Activated T-helper 17 cell treated with anti-CD3 and anti-CD28 coated beads, Interleukin-2, amount 50 U/mL, for 72 hours (primary cell): ENCODE measurements at places on chromosomes 2 and 18.

GRCh38 chr2:128389388-128390086 lies 70.9 kb upstream of the HS6ST1 start:
- ATAC-seq = no peak

DNA sequence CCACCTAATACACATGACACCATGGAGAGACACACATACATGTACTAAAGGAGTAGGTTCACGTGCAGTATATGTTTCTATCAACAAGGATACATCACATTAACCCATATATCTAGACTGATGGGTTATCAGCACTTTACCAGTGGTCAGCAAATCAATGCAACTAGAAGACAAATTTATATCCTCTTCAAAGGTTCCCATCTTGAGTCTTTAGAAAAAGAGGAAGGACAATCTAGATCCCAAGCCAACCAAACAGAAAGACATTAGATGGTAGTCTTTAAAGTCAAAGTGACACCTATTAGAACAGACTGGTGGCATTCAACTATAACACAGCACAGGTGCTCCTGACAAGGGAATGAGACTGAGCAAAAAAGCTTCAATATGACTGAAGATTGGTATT lies 13.8 kb upstream of the SERTAD2 start:
- no peak for ATAC-seq

DNA sequence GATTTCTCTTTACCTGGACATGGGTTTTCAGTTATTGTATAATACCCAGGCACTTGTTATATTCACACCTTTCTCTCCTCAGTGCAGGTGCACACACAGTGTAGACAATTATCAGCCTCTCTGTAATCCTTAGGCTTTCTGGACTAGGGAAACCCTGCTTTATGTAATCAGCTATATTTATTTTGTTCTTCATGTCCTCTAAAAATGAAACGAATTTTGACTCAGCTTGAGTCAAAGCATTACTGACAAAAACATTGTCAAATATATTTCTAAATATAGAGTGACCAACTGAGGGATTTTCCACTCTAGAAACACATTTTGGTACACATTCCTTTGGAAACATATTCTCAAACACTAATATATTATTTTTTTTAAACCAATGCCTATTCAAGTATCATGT lies 144.8 kb upstream of the GULP1 start:
- no peak for ATAC-seq

DNA sequence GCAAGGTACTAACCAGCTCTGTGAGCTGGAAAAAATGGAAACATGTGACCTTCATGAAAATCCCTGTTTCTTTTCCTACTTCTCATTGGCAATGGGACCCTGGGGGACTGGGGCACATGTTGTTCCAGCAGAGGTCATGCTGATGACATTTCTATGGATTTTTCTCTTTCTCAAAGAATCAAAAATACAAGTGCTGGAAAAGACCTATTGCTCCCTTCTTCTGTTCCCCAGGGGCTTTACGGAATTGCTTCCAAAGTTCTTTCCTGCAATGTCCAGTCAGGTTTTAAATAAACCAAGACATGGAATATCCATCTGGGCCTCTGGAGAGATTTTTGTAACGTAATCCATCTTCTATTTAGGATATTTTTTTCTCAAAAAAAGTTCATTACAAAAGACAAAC lies 1006.1 kb upstream of the CELF4 start:
- no peak for ATAC-seq

DNA sequence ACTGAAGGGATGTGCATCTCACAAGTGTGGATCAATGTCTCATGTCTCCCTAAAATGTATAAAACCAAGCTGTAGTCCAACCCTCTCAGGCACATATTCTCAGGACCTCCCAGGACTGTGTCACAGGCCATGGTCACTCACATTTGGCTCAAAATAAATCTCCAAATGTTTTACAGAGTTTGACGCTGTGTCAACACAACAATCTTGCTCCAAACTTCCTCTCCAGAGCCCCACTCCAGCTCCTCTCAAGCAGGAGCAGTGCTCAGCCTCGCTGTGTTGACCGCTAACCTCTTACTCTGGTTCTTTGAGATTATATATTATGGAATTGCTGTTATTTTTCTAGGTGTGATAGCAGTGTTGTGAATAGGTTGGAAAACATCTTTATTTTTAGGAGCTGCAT lies 56.2 kb downstream of the CYP27C1 start:
- no peak for ATAC-seq

- ATAC-seq = no peak
Observed at GRCh38 chr2:109020217-109020637, 31.2 kb upstream of the EDAR start.

DNA sequence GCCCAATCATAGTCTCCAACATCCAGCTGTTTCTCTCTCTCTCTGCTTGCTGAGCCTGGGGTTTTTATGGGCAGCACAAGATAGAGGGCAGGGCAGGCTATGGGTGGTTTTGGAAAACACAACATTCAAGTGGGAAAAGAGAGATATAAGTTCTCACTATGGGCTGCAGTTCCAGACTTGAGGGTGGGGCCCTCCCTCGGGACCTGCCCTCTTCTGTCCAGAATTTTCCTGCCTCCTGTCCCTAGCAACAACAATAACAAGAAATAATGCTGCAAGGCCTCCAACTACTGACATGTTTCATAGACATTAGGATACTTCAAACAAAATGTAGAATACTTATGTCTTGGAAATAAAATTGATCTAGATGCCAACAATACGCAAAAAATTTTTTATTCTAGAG lies 107.8 kb downstream of the C18orf54 start:
- ATAC-seq = no peak

GRCh38 chr2:178241844-178242551 lies 47.7 kb downstream of the OSBPL6 start:
- no peak for ATAC-seq

GRCh38 chr2:20584399-20585358 lies 66.2 kb downstream of the HS1BP3 start:
- peak; percentile 42 for ATAC-seq

GRCh38 chr2:5555636-5556035 lies 136.5 kb upstream of the SOX11 start:
- no peak for ATAC-seq

- no peak for ATAC-seq
Observed at GRCh38 chr2:119765433-119766002, 5.8 kb downstream of the PTPN4 start.

DNA sequence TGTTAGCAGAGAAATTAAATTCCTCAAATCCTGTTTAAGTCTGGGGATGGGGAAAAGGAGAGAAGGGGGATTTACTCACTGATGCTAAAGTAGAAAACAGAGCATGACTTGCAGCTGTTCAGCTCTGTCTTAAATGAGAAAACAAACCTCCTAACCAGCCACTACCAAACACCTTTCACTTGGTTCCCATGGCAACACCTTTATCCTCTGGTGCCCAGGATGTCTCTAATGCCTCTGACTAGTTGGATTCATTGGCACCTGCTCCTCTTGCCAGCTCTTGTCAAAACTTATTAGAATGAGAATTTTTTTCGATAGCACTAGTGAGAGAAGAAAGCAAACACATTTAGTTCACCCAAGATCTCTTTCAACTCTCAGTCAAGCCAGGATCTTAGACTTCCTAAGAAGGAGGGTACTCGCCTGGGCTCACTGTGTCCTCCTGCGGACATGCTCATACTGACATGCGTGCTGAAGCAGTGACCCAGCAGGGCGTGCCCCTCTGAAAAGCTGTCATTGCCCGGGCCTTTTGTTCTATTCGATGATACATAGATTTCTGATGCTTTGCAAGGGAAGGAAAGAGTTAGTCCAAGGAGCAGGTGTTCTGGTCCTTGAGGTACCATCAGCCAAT lies 656.0 kb upstream of the CELF4 start:
- no peak for ATAC-seq

- ATAC-seq = no peak
Observed at GRCh38 chr2:102250278-102250821, 61.0 kb upstream of the IL1RL1 start.

DNA sequence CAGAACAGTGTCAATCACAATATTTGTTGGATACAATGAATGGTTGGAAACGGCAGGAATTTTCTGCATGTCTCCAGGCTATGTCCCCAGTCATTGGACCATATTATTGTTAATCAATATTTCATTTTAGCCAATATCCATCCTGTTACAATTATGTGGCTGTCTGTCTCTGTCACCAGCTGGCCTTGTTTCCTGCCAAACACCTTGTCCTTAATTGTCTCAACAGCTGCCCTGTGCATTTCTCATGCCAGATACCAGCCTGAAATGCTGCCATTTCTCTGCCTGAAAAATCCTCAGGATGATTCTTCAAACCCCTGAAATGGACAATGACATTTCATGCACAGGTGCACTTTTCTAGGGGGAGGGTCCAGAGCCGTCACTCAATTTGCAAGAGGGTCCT lies 170.6 kb downstream of the ALPK2 start:
- no peak for ATAC-seq

DNA sequence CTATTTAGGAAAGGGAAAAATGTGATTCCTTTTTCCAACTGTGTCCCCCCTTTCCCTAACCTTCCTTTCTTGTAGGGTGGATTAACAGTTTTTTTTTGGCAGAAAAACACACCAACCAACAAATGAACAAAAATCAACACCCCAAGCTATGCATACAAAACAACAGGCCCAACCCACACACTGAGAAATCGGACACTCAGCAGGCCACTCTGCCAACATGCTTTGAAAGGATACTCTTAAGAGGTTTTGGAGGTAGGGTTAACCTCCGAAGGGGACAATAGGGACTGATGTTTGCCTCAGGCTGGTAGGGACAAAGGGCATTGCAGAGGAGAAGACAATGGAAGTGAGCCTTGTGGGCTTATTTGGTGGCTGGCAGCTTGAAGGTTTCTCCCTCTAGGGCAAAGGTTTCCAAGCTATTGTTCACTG lies 33.1 kb upstream of the POLE4 start:
- ATAC-seq = no peak

GRCh38 chr2:152627351-152627957 lies 89.8 kb downstream of the PRPF40A start:
- no peak for ATAC-seq

DNA sequence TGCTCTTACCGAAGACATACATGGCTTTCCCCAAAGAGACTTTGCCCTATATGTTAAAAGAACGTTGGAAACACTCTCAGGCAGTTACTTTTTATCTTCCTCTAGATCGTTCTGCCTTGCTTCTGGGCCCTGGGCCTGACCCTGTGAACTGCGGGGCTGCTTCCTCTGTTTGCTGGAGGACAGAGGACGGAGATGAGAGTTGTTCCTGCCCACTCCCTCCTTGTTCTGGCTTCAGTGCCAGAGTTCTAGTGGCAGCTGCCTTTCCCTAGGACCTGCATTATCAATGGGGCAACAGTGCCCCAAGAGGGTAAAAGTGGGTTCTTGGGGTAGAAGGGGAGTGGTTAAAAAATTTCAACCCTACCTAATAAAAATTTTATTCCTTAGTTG lies 6.5 kb upstream of the FN1 start:
- no peak for ATAC-seq

- ATAC-seq = no peak
Observed at GRCh38 chr2:234393354-234393753, 103.5 kb downstream of the ARL4C start.

- ATAC-seq = no peak
Observed at GRCh38 chr2:54528311-54528955, 72.3 kb downstream of the SPTBN1 start.

DNA sequence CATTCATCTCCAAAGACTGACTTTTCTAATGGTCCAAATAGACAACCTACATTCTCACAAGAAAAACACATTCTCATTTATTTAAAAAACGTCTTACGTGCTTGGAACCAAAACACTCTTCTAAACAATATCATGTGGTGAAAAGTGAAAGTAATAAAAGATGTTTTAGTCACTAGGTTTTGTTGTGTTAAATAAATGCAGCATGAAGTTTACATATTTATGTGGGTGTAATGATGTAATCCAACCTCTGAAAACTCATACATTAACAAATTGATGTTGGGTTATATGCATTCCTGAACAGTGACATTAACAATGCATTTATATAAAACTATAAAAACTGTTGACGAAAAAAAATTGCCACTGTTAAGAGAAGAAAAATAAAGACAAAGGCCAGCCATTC lies 55.1 kb upstream of the ACVR2A start:
- no peak for ATAC-seq

GRCh38 chr18:44125446-44125845 lies 555.2 kb upstream of the SETBP1 start:
- ATAC-seq = no peak

GRCh38 chr18:44409071-44409470 lies 271.6 kb upstream of the SETBP1 start:
- no peak for ATAC-seq

- ATAC-seq = no peak
Observed at GRCh38 chr2:31033032-31033431, 105.2 kb downstream of the GALNT14 start.

- no peak for ATAC-seq
Observed at GRCh38 chr2:75303227-75303626, 103.9 kb upstream of the TACR1 start.

DNA sequence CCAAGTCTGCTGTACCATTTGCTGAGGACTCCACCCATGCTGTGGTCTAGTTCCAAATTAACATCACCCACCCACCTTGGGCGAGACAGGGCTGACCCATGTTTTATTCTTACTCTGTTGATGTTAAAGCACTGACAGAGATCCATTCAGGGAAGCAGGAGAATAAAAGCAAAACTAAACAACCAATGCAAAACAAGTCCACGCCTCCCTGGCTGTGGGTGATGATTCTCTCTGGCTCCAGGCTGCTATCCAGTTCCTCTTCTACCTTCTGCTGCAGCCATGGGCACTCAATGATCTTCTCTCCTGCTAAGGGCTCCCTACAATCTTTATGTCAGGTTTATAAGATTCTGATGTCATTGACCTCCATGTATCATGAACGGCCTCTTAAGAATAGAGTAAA lies 786.6 kb upstream of the ID2 start:
- no peak for ATAC-seq

- ATAC-seq = no peak
Observed at GRCh38 chr18:3279201-3280185, 17.6 kb downstream of the MYL12B start.

DNA sequence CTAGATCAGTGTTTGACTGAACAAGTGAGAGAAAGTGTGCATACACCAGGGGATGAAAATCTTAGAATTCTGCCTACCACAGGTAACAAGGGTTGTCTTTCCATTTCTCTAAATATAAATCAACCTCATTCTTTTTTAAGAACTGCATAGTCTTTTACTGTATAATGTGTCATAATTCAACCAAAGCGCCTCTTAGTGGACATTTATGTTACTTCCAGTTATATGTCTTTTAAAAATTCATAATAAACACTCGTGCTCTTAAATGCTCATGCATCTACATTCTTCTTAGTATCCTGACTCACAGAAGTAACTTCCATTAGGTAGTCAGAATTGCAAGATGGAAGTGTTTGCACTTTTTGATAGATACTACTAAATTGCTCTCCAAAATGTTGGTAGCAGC lies 76.2 kb downstream of the CHRNA1 start:
- peak; percentile 61 for ATAC-seq

GRCh38 chr18:52175406-52175805 lies 164.6 kb upstream of the DCC start:
- no peak for ATAC-seq
